ENCODE measurements at places on chromosomes 3 and 15.
A peak's percentile ranks its signal among the peaks of the same experiment; 100 is the strongest.

DNA sequence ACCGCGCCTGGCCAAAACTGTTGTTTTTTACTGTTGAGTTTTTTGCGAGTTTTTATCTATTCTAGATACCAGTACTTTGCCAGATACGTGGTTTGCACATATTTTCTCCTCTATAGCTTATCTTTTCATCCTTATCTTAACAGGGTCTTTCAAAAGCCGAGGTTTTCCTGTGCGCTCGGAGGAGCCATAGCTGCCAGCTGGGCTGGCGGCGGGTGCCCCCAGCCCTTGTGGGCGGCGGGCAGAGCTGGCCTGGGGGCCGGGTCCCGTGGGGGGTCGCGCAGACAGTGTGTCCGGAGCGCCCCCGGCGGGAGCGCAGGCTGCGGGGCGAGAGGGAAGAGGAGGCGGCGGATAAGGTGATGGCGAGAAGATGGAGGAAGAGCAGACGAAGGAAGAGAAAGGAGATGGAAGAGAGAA is 11.1 kb upstream of the EIF4A2 start:
- DNase-seq = no peak

DNA sequence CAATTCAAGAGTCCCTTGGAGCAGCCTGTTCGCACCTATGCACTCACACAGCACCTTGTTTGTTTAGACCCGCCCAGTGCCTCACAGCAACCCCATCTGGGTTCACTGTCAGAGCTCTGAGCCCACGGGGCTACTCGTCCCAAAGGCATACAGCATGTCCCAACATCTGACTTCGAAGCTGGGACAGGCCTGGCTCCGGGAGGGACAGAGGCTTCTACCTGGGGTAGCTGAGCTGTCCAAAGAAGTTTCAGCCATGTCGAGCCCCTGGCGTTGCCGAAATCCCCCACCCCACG is 28.6 kb upstream of the CYP11A1 start:
- no peak for DNase-seq

DNA sequence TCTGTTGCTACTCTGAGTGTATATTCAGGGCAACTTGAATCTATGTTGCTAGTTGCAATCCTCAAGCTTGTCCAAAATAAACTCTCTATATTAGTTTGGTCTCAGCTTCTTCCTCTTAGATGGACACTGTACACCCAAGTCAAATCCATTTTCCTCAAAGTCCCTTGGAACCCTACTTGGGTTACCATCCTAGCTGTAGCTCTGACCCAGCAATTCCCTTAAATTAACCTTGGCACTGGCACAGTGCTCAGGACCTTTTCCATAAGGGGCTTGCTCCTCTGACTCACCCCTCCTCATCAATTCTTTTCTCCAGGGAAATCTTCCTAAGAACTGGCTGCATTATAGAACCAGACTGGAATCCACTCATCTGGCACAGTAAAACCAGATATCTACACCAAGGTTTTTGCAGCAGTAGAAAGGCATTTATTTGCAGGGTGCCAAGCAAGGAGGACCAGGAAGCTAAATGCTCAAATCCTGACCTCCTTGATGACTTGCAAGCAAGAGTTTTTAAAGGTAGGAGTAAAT is 44.9 kb upstream of the B3GALNT1 start:
- no peak for DNase-seq

DNA sequence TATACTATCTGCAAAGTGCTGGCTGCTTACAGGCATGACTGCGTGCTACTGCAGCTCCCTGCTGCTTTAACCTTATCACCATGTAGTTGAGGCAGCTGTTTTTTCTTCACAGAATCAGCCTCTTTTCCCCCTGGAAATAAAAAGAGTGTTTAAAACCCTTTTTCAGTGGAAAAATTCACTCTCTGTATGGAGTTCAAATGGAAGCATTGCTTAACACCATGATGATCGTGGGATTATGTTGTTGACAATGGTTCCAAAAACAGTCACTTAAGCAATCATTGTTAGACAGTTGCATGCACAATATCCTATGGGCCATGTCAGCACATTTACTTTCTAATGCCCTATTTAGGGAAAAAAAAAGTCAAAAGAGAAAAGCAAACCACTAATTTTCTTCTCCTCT is 536.4 kb downstream of the UNC13C start:
- no peak for DNase-seq

GRCh38 chr3:126414961-126415660 is 20.4 kb downstream of the CFAP100 start:
- no peak for DNase-seq

GRCh38 chr3:34856081-34856947 is 783.0 kb upstream of the ARPP21 start:
- DNase-seq = no peak

DNA sequence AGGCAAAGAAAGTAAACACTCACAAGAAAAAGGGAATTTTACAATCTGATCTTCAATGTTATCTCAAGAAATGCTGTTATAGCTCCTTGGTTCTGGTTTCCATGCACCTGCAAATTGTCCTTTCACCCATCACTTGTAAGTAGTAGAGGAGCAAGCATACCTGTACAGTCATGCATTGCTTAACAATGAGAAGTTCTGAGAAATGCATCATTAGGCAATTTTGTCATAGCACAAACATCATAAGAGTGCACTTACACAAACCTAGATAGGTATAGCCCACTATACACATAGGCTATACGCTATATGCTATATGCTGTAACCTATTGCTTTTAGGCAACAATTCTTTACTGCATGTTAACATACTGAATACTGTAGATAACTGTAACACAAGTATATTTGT is 672.3 kb downstream of the FHIT start:
- no peak for DNase-seq

- DNase-seq = peak; percentile 35
Measured at GRCh38 chr3:186268616-186269448, 93.2 kb downstream of the DGKG start.

Data from dermis blood vessel endothelial cell (primary cell).